Sciatic nerve (tissue), 2 donors: ENCODE measurements at places on chromosomes 1 and 21. TPM values are rescaled to one million over a fixed set of nuclear protein-coding genes. Genes with fewer than 3 reads are reported as not detected.
A peak's percentile ranks its signal among the peaks of the same experiment; 100 is the strongest.

TRIM67 gene
- 0.04 TPM for total RNA-seq

SLC35F3 gene
- total RNA-seq = not detected

ASPM gene
- 0.45 TPM for total RNA-seq

CR1L gene
- total RNA-seq = 0.45 TPM

GRCh38 chr1:68955424-68955823, 458.5 kb upstream of the DEPDC1 start:
- no peak for DNase-seq

DNA sequence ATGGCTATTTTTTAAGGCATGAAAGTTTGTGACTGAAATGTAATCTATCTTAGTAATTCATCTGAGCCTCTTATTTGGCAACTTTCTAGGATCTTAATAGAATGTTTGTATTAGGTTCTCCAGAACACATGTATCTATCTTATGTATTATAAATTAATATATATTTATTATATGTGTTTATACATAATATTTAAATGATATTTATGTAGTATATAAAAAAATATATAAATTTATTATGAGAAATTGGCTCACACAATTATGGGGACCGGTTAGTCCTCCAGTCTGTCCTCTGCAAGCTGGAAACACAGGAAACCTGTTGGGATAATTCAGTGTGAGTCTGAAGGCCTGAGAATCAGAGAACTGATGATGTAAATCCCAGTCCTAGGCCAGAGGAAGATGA, 155.7 kb downstream of the AMY1C start:
- DNase-seq = no peak

- DNase-seq = peak; percentile 37
These were observed 3.3 kb upstream of the MEF2D start for GRCh38 chr1:156503698-156504437.

GRCh38 chr1:66732407-66733166, 19.7 kb upstream of the DYNLT5 start:
- DNase-seq = no peak

DNA sequence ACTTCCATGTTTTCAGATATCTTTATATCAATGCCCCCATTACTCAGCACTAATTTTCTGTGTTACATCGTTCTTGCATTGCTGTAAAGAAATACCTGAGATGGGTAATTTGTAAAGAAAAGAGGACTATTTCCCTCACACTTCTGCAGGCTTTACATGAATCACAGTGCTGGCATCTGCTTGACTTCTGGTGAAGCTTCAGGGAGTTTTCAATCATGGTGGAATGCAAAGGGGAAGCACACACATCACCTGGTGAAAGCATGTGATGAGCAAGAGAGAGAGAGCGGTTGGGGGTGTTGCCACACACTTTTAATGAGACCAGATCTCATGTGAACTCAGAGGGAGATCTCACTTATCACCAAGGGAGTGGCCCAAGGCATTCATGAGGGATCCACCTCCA, 14.9 kb upstream of the APP start:
- DNase-seq = no peak

DNA sequence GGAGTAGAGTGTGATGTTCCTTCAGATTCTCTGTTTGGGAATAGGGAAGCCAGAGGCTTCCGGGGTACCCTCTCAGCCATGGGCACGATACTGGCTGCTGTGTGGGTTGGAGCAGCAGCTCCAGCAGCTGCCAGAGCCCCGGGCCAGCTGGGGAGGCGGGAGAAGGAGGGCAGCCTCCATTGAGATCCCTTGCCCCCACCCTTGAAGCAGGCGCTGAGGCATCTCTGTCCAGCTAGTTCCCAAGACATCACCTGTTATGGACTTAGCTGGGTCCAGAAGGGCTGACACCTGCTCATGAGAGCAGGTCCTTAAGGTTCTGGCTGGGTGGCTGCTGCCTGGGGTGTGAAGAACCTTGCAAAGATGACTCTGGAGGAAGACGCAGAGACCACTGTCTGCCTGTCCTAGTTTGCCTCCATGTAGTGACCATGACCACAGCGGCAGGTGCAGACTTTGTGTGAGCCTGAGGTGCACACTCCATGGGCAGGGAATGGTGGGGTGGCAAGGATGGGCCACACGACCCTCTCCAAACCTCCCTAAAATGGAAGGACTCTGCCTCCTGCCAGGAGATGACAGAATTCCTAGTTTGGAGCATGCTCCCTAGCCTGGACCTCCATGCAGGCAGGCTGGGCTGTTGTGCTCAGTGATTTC, 222.6 kb upstream of the C1orf174 start:
- DNase-seq = peak; percentile 40

DNA sequence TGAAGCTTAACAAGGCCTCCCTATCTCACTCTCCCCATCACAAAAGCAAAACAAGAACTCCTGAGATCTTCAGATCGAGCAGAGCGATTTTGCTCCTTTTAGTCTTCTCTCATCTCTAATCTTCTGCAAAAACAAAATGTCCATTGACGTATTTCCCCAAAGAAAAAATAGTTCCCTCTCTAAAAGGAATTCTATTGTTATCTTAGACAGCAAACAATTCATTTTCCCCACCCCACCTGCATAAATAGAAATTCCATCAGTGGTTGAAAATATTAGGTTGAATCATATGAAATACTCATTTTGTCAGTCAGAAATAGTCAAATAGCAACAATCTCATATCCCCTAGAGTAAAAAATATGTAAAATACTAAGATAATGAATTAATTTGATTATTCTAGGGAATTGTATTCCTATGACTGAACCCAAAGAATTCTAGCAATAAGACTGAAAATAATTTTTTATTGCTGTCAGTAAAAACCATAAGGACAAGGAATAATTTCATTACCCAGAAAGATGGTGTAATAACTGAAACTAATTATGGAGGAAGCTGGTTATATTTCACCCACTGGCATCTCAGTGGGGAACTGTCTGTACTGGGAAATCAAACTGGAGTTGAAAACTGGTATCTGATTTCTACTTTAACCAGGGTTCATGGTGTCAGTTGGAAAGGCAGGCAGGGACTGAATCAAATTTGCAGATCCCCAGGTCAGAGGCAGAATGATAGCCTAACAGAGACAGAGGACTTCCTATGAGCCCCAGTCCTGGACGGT, 51.3 kb downstream of the RHOU start:
- no peak for DNase-seq

DNA sequence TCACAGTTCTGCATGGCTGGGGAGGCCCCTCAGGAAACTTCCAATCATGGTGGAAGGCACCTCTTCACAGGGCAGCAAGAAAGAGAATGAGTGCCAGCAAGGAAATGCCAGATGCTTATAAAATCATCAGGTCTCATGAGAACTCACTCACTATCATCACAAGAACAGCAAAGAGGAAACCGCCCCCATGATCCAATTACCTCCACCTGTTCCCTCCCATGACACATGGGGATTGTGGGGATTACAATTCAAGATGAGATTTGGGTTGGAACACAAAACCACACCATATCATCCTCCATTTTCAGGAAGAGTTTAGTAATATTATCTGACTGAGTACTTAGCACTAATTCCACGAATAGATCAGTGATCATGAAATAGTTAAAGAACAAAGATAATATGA, 244.2 kb downstream of the LMO4 start:
- no peak for DNase-seq

GRCh38 chr1:171863531-171863930, 22.2 kb downstream of the DNM3 start:
- DNase-seq = no peak

GRCh38 chr1:17598251-17598650, 58.8 kb downstream of the ARHGEF10L start:
- DNase-seq = no peak

DNA sequence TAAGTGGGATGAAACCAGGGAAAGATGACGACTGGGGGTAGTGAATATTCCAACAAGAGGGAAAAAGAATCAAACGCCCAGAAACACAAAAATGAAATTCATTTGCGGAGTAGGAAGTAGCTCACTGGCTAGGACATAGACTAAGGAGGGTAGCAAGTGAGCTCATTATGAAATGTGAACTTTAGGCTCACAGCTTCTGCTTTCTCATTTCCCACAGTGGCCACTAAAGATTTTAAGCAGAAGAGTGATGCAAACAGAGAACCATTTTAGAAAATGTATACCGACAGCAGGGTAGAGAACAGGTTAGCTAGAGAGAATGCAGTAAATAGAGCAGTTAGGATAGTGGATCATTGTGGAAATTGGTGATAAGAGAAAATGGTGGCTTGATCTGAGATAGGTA, 3.5 kb downstream of the CD48 start:
- DNase-seq = no peak
